ENCODE measurements at places on chromosomes 7 and 10.
A peak's percentile ranks its signal among the peaks of the same experiment; 100 is the strongest.

DNA sequence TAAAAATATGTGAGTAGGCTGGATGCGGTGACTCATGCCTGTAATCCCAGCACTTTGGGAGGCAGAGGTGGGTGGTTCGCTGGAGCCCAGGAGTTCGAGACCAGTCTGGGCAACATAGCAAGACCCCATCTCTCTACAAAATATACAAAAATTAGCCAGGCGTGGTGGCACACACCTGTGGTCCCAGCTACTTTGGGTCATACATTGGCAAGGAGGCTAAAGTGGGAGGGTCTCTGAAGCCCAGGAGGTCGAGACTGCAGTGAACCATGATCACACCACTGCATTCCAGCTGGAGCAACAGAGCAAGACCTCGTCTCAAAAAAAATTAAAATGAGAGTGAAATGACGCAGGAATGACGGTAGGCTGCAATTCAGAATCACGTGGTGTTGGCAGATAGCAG is 64.7 kb upstream of the SH2B2 start:
- no peak for DNase-seq

DNA sequence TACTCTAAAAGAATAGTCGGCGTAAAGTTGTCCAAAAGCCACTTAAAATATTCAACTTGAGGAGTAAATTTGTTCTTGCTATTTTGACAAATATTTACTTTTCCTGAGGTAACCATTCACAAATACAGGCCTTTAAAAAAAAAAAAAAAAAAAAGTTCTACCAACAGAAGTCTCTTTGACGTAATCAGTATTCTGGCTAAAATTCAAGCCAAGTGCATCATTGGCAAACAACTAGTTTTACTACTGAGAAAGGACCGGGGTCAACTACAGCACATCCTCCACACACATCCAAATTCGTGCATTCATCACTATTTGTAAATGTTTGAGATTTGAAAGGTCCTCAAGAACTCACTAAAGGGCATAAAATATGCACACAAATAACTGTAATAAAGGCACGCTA is 2.0 kb downstream of the OAT start:
- peak; percentile 64 for DNase-seq

- no peak for DNase-seq
Observed at GRCh38 chr10:17536221-17536620, 81.0 kb downstream of the HACD1 start.

DNA sequence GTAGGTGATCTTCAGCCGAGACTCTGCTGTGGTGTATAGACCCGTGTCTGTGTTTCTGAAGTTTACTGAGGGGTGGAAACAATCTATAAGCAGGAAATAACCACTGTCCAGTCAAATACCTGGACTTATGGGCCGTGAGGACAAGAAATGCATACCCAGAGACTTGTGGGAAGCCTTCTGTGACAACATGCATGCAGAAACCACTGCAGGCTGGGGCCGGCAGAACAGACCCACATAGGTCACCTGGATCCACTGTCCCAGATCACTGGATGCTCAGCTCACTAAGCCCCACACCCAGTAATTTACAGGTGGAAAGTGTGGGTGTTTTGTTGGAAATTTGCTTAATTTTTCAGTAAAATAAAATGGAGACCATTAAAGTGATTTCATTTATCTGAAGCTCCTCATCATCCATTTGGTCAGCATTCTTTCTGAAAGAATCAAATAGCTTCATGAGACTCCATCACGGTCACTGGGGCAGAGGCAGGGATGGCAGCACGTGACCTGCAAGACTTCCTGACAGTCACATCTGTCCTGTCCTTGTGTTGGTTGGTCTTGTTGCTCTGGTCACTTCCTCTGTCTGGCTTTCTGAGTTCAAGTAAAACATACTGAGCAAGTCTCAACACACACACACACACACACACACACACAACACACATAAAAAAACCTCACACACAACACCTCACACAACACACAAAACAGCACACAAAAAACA is 108.3 kb downstream of the TNS3 start:
- peak; percentile 64 for DNase-seq

- no peak for DNase-seq
Observed at GRCh38 chr7:73626814-73627213, 2.5 kb upstream of the MLXIPL start.

DNA sequence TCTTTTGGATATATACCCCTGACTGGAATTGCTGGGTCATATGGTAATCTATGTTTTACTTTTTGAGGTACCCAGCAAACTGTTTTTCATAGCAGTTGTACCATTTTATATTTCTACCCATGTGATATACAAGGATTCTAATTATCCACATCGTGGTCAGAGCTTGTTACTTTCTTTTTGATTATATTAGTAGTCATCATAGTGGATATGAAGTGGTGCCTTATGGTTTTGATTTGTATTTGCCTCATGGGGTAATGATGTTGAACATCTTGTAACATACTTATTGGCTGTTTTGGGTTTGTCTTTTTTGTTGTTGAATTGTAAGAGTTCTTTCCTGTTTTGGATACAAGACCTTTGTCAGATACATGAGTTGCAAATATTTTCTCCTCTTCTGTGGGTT is 51.7 kb downstream of the MAPK8 start:
- DNase-seq, result no peak

DNA sequence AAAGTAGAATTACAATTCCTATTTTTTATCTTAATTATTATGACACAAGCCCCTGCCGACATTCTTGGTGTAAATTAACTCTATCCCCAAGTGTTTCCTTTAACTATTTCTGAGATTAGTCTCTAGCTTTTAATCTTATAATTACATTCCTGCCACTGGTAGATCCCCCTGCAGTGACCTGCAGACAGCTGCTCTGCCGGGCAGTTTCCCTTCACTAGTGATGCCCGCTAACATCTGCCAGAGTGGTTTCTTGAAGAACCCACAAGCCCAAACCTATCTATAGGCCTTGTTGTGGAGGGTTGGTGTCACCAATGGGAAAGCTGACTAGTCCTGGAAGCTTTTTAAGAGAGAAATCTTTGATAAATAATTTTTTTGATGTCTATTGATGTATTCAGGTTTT is 50.0 kb downstream of the ADAM22 start:
- no peak for DNase-seq

GRCh38 chr10:110425684-110426293 is 71.9 kb upstream of the DUSP5 start:
- peak; percentile 73 for DNase-seq

GRCh38 chr7:140289804-140290203 is 108.5 kb downstream of the SLC37A3 start:
- no peak for DNase-seq

DNA sequence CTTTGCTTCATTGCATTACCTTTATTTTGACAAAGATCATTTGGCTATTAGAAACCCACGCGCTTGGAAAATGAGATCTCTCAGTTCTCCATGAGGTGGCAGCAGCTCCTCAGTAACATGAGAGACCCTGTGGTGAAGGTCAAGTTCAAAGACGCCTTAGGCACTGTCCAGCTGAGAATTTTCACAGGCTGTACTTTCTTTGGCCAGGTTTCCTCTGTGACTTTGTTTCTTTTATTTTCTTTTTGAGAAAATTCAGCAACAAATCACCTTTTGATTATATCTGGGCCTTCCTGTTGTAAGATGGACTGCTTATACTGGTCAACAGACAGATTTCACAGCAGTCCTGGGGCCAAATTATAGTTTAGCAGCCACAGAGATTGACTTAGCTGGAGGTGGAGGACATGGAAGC is 54.5 kb downstream of the RAB18 start:
- DNase-seq, result peak; percentile 87

- DNase-seq, result no peak
Observed at GRCh38 chr10:33684211-33684611, 349.7 kb upstream of the NRP1 start.

DNA sequence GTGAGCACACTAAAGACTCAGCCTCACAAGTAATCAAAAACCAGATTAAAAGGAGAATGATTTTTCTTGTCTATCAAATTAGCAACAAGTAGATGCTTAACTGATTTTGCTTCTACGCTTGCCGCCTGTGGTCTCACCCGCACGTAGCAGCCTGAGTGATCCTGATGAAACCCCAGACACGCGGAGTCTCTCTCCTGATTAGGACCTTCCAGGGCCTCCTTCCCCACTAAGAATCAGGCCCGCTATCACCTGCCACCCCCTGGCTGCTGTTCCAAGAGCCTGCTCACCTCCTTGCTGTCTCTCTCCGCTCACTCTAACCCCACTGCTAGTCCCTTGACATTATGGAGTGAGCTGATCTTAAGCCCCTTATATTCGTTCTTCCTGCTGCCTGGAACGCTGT is 325.9 kb upstream of the NRP1 start:
- DNase-seq, result no peak

- no peak for DNase-seq
Observed at GRCh38 chr7:36863901-36864701, 139.8 kb upstream of the AOAH start.

DNA sequence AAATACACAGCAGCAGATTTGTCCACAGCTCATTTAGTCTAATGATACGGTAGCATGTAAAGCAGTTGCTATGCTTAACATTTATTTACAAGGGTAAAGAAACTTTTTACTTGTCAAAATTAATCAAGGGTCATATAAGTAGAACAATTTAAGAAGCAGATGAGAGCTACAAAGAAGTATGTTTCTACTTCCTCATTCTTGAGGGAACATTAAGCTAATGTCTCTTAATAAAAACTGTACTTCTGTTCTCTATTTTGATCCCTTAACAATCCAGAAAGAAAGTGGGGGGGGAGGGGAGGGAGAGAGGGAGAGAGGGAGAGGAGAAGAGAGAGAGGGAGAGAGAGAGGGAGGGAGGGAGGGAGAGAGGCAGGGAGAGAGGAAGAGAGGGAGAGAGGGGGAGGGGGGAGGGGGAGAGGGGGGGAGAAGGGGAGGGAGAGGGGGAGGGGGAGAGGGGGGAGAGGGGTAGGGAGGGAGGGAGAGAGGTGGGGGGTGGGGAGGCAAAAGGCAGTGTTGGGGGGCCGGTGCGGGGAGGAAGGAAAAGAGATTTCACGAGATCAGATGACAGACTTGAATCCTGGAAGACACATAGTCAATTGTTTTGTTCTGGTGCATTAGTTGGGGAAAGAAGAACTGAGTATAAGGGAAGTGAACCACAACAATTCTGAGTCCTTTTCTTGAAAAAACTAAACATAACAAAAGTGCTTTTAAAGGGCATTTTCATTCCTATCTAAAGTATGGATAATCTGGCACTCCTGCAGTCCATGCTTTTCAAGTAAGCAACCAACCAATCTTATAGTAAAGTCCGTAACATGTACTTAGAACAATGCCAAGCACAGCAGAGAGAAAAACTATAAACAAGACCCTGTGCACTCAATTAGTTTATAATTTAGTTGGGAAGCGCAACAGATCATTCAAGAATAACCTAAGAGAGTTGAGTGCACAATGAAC is 128.0 kb downstream of the USP6NL start:
- DNase-seq, result no peak

DNA sequence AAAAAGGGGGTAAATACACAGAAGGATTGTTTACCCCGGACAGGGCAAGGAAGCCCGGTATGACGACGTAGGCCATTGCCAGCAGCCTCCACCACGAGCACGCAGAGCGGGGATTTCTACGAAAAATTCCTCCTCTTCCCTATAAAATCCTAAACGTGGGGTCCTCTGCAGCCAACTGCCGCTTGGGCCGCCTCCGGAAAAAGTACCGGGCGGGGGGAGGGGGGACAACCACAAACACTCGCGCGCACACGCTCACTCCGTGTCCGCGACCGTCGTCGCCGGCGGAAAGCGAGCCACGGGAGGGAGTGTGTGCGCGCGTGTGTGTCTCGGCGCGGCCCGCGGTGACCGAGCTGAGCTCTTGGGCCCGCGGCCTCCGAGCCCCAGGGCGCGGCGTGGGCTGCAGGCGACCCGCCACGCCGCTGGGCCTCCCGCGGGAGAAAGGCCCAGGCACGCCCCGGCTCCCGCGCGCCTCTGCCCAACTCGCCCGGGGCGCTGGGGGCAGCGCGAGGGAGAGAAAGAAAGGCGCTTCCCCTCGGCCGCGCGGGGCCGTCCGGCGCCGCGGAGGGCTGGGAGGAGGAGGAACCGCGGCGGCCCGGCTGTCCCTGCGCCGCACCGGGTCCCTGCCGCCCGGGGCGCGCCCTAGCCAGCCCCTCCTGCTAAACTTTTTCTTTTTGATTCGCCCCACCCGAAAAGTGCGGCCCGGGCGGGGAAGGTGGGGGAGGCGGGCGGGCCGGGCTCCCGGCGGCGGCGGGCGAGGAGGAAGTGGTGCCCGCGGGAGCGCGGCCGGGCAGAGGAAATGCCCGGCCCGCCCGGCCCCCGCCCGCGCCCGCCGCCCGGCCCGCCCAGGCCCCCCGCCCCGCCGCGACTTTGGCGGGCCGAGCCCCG is 1.5 kb downstream of the CTBP2 start:
- DNase-seq, result peak; percentile 80

- no peak for DNase-seq
Observed at GRCh38 chr7:80601999-80602398, 36.4 kb upstream of the CD36 start.

- DNase-seq, result peak; percentile 51
Observed at GRCh38 chr7:127620406-127621233, 2.7 kb upstream of the PAX4 start.

GRCh38 chr10:10830293-10830986 is 187.2 kb upstream of the CELF2 start:
- no peak for DNase-seq

DNA sequence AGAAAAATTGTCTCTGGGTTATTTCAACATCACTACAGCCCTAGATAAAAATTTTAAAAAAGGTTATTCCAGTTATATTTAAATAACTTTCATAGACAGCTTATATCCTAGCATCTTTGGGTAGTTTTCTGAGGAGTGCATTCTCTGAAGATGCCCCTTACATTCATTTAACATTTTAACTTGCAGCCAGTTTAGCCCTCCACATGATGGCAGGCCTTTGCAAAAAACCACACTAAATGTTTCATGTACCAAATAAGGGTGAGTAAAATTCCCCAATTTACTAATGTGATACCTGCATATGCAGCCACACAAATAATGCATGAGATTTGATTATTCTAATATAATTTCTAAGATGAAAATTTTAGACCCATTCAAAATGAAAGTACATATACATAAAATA is 108.4 kb upstream of the ZWINT start:
- peak; percentile 5 for DNase-seq
